ENCODE measurements at places on chromosomes 12 and 14.
A peak's percentile ranks its signal among the peaks of the same experiment; 100 is the strongest.

- no peaks in the 10 kb centered on the region for H3K4me1 ChIP-seq
- H3K36me3 ChIP-seq = no peaks in the 10 kb centered on the region
- DNase-seq = no peak
- no peaks in the 10 kb centered on the region for H3K27me3 ChIP-seq
- H3K4me3 ChIP-seq = no peak overlapping the region
These were observed 10.5 kb upstream of the PRMT5 start for GRCh38 chr14:22939684-22940083.

DNA sequence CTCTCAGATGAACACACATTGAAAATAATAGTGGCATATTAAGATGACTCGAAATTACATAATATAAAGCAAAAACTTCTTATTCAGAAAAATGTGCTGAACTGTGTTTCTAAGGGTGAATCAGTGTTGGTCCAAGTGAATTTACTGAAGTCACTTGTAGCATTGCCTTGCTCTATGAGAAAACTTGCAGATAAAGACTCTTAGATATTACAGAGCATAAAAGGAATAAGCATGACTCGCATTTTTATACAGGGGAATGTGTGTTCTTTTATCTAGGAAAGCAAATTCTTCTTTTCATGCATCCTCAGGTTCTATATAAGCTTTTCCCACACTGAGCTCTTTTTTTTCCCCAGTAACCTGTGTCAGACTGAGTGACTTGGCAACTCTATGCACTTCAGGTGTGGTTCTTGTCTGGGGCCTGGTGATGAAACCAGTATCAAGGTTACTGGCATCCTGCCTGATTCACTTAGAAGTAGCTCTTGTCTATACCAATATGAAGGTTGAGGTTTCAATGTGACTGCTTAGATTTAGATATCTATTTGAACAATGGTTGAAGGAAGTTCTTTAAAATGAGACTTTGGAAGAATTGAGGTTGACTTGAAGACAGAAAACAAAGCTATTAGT, 76.1 kb downstream of the OTOGL start:
- no peaks in the 10 kb centered on the region for H3K27me3 ChIP-seq
- DNase-seq = no peak
- H3K4me3 ChIP-seq = no peak overlapping the region
- no peak overlapping the region for H3K27ac ChIP-seq

GRCh38 chr14:81205639-81206038, 15.1 kb downstream of the GTF2A1 start:
- H3K4me1 ChIP-seq = no peaks in the 10 kb centered on the region
- H3K4me3 ChIP-seq = no peak overlapping the region
- H3K36me3 ChIP-seq = no peaks in the 10 kb centered on the region
- H3K27me3 ChIP-seq = no peaks in the 10 kb centered on the region

DNA sequence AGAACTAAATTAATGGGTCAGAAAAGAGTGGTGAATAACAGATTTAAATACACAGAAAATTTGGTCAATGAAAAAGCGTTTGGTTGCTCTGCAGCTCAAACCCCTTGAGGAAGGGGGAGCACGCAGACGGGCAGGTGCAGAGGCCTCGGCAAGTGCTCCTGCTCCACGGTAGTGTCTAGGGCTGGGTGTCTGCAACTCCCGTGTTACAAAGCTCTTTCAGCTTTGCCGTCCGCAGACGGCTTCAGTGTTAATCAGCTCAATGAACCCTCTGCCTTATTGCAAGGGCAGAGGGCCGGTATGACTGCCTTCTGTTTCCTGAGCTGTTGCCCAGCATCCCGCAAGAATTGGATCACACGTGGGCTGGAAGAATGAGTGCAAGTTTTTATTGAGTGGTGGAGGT, 125.7 kb upstream of the TRHDE start:
- H3K27ac ChIP-seq = no peak overlapping the region
- no peak for DNase-seq
- no peaks in the 10 kb centered on the region for H3K36me3 ChIP-seq
- H3K4me1 ChIP-seq = no peaks in the 10 kb centered on the region
- H3K27me3 ChIP-seq = no peaks in the 10 kb centered on the region

DNA sequence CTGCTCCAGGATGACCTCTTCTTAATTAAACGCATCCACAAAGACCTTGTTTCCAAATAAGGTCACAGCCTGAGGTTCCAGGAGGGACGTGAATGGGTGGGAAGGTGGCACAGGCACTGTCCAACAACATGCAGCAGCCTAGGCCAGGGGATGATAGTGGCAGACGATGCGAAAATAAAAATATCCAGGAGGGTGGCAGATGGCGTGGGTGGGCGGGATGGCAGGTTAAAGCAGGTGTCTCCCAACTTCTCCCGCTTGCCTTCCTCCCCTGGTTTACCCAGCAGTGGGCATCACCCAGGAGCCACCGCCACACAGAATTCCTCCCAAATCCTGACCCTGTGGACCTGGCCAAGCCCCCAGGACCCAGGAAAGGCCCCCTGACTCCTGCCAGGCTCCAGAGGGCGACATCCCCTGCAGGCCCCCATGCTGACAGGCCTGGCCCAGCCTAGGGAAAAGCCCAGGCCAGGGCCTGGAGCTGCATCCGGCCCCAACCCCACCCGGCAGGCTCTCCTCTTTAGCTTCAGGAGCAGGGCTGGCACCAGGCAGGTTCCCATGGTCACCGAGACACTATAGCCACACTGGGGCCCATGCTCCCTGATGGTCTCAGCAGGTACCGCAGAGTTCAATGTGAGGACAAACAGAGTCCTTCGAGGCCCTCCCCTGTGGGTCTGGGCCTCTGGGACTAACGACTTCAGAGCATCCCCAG, 9.7 kb downstream of the NCOR2 start:
- H3K27me3 ChIP-seq = no peaks in the 10 kb centered on the region
- no peak overlapping the region for H3K4me3 ChIP-seq
- DNase-seq = no peak
- peaks cover 4% of the 10 kb centered on the region for H3K4me1 ChIP-seq

GRCh38 chr12:57614178-57614947, 3.1 kb downstream of the ARHGEF25 start:
- no peaks in the 10 kb centered on the region for H3K36me3 ChIP-seq
- H3K27ac ChIP-seq = peak overlapping the region; percentile 5
- H3K4me3 ChIP-seq = no peak overlapping the region
- no peaks in the 10 kb centered on the region for H3K4me1 ChIP-seq
- H3K27me3 ChIP-seq = no peaks in the 10 kb centered on the region
- DNase-seq = no peak

DNA sequence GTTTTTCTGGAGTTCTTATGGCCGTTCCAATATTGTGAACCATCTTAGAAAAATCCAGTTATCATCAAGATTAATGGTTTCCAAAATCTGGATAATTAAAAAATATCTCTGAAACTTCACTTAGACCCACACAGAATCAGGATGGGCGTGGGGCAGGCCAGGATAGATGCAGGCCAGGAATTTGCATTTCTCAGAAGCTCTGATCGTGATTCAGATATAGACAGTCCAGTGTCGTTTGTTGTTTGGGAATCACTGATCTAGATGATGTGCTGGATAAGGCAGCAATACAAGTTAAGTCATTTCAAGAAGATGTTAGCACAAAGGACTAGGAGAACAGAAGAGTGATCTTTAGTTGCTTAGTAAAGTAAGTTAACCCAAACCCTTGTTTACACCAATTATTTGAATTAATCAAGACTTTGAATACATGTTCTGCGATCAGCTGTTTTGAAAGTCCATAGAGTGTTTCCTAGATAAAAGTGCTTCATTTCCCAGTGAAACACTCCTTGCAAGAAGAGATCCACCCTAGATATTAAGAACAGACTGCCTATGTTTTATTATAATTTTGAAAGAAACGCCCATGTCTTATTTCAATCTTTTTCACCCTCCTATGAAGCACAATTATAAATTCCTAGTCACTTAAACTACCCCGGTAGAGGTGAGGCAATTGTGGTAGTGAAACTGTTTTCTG, 90.9 kb downstream of the NEDD1 start:
- H3K4me1 ChIP-seq = no peaks in the 10 kb centered on the region
- no peaks in the 10 kb centered on the region for H3K27me3 ChIP-seq
- no peak overlapping the region for H3K27ac ChIP-seq
- DNase-seq = no peak
- no peak overlapping the region for H3K4me3 ChIP-seq

DNA sequence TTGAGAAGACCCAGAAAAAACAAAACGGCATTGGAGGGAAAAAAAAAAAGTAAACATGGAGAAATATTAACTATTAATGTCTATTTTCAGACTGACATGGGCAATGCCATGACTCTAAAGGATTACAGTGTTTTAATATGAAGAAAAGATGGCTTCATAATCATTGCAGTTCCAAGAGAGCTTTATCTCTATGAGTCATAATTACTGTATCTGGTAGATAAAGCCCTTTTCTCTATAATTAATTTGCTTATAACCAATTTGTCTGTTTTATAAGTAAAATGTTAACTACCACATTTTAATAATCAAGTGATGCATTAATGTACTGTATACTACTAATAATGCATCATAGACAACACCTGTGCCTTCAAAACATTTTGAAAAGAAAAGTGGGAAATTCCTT, 59.7 kb downstream of the CLIP1 start:
- no peak overlapping the region for H3K4me3 ChIP-seq
- no peak overlapping the region for H3K27ac ChIP-seq
- DNase-seq = no peak
- peaks cover 6% of the 10 kb centered on the region for H3K36me3 ChIP-seq
- H3K4me1 ChIP-seq = no peaks in the 10 kb centered on the region

- H3K4me3 ChIP-seq = no peak overlapping the region
- H3K36me3 ChIP-seq = no peaks in the 10 kb centered on the region
- no peak for DNase-seq
- H3K27ac ChIP-seq = peak overlapping the region; percentile 71
- no peaks in the 10 kb centered on the region for H3K27me3 ChIP-seq
These were observed 326.3 kb downstream of the ZFP36L1 start for GRCh38 chr14:68466491-68466977.

DNA sequence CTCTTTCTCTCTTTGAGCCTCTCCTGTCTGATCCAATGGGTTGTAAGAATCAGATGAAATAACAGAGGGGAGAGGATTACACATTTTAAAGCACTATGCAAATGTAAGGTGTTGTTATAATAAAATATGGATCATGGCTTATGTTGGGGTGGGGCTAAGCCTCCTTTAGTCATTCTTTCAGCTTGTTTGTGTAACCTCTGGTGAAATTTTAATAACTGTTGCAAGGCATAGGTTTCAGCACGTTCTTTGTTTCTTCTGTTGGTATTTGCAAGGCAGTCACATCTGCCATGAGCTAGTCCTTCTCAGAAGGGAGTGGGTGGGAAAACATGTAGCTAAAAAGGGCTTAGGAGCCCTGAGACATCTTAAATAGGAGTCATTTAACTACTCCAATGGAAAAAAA, 74.8 kb upstream of the FRMD6 start:
- H3K36me3 ChIP-seq = no peaks in the 10 kb centered on the region
- no peaks in the 10 kb centered on the region for H3K27me3 ChIP-seq
- no peak overlapping the region for H3K27ac ChIP-seq
- H3K4me1 ChIP-seq = no peaks in the 10 kb centered on the region
- DNase-seq = no peak

GRCh38 chr12:46160101-46160980, 108.5 kb downstream of the SLC38A1 start:
- no peak overlapping the region for H3K4me3 ChIP-seq
- no peaks in the 10 kb centered on the region for H3K27me3 ChIP-seq
- peak overlapping the region; percentile 48 for H3K27ac ChIP-seq
- no peaks in the 10 kb centered on the region for H3K4me1 ChIP-seq

GRCh38 chr12:1488908-1489381, 105.4 kb downstream of the FBXL14 start:
- DNase-seq = peak; percentile 65
- no peaks in the 10 kb centered on the region for H3K27me3 ChIP-seq
- H3K4me1 ChIP-seq = no peaks in the 10 kb centered on the region

- H3K27me3 ChIP-seq = no peaks in the 10 kb centered on the region
- H3K4me3 ChIP-seq = no peak overlapping the region
- H3K4me1 ChIP-seq = no peaks in the 10 kb centered on the region
- H3K27ac ChIP-seq = no peak overlapping the region
- no peak for DNase-seq
- no peaks in the 10 kb centered on the region for H3K36me3 ChIP-seq
These were observed 412.6 kb upstream of the SOX5 start for GRCh38 chr12:24361877-24362580.

- H3K27me3 ChIP-seq = no peaks in the 10 kb centered on the region
- no peak overlapping the region for H3K4me3 ChIP-seq
- H3K27ac ChIP-seq = peak overlapping the region; percentile 86
- DNase-seq = peak; percentile 82
- H3K4me1 ChIP-seq = peaks cover 4% of the 10 kb centered on the region
These were observed 96.9 kb upstream of the TMPO start for GRCh38 chr12:98418357-98419075.

DNA sequence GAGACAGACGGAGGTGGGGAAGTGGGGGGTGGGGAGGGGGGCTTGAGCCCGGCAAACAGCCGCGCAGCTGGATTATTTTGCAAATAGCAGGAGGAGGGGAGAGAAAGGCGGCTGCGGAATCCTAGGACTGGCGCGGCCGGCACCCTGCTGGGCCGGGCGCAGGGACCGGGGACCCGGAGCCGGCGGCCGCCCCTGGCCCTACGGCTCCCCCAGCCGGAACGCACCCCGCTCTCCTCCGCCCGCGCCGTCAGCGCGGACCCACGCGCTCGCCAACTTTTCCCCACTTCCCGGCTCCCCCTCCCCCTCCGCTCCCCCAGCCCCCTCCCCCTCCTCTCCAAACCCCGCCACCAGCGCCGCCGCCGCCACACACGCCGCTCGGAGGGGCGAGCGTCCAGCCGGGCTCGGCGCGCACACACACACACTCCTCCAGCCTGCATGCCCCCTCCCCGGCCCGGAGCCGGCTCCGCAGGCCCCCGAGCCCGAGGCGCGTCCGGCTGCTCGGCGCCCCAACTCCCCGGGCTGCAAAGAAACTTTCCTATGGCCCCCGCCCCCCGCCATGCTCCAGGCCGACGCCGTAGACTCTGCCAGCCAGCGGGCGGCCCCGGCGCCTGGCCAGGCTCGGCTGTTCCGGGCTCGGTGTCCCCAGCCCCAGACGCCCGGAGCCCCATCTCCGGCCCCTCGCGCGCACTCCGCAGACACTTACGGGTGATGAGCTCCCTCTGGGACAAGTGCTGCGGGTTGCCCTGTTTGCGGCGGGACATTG, 1.4 kb downstream of the BCL11B start:
- no peaks in the 10 kb centered on the region for H3K36me3 ChIP-seq
- peaks cover 9% of the 10 kb centered on the region for H3K4me1 ChIP-seq
- DNase-seq = no peak
- H3K27me3 ChIP-seq = peaks cover 14% of the 10 kb centered on the region
